ENCODE measurements at places on chromosomes 12 and 14.

DNA sequence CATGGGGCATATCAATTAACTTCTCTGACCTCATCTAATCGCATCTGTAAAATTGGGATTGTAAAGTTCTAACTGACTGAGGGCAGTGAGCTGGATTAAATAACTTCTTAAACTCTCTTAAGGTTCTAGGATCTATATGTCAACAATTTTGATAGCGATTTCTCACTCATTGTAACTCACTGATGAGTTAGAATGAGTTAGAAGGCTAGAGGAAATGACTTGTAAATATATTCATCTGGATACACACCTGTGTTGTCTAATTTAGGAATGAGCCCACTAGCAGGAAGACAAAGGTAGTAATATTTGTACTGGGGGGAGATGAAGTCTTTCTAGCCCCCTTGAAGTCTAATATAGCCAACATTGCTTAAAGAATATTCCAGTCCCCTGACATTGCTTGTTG, 46.3 kb upstream of the CERS5 start:
- DNase-seq: no peak

- no peak for DNase-seq
These were observed 462 bp downstream of the SRP54 start for GRCh38 chr14:34983148-34983760.

- no peak for DNase-seq
These were observed 1.0 kb downstream of the SERPINA5 start for GRCh38 chr14:94582199-94582750.

GRCh38 chr12:30853561-30854133, 72.9 kb upstream of the TSPAN11 start:
- no peak for DNase-seq

DNA sequence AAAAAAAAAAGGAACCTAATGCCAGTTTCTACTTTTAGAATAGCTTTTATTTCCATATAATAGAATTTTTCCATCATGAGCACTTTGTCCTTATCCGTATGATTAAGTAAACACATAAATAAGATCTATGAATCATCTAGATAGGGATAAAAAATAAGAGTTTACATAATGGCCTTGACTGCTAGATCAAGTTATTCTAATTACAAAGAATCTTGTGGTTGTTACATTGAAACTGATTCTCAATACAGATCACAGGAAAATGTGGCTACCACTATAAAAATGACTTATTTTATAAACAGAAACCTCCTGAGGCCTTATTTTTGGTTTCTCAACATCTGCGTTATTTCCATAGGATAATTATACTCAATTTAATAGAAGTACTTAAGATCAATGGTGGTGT, 34.4 kb upstream of the NDUFA12 start:
- DNase-seq: no peak

GRCh38 chr12:128796439-128797118, 27.2 kb downstream of the SLC15A4 start:
- DNase-seq: no peak

DNA sequence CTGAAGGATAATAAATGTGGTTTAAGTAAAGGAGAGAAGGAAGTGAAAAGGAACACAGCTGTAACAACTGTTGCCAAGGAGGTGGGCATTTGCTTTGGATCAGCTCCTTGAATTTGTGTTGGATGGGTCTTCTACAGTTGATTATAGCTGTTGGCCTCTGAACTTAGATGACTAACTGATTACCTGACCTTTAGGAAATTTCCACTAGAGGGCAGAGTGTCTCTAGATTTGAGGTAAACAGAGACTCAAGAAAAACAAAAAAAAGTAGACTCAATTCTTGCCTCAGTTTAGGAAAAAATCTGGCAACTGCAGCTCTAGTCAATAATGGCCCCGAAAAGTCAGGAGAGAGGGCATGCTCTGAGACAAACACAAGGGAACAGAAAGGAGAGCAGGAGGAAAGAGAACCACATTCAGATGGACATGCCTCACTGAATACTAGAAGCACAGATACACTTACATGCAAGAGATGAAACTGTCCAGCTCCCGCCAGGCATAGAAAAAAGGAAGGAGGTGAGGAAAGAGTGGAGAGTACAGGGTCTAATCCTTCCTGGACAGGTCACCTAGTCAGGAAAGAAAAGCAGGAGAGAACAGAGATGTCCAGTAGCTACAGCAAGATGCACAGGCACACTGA, 20.6 kb downstream of the COX14 start:
- peak; percentile 79 for DNase-seq

DNA sequence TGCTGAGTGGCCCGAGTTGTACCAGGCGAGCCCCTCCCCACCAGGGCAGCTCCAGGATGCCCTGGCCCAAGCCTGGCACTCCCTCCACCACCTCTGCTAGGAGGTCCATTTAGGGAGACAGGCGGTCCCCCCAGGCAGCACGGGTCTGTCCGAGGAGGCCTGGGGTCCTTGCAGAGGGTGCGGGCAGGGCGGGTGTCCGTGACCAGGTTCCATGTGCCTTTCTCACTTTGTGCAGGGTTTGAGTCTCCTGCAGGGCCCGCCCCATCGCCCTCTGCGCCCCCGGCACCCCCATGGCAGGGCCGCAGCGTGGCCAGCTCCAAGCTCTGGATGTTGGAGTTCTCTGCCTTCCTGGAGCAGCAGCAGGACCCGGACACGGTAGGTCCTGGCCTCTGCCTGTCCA, 56.8 kb upstream of the TSPAN9 start:
- no peak for DNase-seq

- no peak for DNase-seq
These were observed 7.9 kb upstream of the AK7 start for GRCh38 chr14:96384053-96384452.

DNA sequence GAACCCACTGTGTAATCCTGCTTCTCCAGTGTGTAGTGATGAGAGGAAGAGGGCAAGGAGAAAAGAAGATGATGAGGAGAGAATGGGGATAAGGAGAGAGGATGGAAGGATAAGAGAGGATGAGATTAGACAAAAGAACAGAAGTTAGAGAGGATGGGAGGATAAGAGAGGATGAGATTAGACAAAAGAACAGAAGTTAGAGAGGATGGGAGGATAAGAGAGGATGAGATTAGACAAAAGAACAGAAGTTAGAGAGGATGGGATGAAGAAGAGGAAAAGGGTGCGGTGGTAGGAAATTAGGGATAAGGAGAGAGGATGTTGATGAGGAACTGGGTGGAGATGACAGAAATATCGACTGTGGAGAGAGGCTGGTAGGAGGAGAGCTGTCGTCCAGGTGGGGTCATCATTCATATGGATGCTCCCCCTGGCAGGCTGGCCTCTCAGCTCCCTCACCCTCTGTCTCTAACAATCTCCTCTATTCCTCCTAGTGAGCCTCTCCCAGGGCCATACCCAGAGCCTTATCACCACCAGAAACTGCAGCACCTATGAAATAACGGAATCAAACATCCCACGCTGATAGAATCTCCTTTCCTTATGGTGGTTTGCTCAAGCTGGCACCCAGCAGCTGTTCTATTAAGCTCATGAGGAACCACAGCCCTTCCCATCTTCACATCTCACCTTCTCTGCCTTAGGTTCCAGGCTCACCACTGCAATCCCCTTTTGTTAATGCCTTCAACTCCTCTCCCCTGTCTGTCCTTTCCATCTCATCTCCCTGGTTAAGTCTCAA, 6.0 kb upstream of the CIROP start:
- peak; percentile 63 for DNase-seq

- DNase-seq: no peak
These were observed 301.7 kb upstream of the SFSWAP start for GRCh38 chr12:131409211-131409610.

DNA sequence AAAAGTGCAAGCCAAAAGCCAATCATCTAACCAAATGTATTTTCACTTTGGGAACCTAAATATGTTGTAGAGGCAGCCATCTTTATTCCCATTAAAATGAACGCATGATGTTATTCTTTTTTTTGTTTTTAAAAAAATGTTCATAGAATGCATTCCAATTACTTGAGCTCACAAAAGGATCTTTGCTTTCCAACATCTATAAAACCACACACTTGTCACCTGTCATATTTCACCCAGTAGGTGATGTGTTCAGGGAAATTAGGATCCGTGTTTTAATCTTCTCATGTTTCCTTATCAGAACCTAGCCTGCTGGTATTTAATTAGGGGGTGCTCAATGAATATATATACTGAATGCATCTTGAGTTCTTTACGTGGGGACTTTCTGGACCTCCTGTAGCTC, 13.6 kb downstream of the TTC8 start:
- DNase-seq: no peak

GRCh38 chr12:11967376-11968047, 103.2 kb upstream of the BCL2L14 start:
- peak; percentile 67 for DNase-seq

DNA sequence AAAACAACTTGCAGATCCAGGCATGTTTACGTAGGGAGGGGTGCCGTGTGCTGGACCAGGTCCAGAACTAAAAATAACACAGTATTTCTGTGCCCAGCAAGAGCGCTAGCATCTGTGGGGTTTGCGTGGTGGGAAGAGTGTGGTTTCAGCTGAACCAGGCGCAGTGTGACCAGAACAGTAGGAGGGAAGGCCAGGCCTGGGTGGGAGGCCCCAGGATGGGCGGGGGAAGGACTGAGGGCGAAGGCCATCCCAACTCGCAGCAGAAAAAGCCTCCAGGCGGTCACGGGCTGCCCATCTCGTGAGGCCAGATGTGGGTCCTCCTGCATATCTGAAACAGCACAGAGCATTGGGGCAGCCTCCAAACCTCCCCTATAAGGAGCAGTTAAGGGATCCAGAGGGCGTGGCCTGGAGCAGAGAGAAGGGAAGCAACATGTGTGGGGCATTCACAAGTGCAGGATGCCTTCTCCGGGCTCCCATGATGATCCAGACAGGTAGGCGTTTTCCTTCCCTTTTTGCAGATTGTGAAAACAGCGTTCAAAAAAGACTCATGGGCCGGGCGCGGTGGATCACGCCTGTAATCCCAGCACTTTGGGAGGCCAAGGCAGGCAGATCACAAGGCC, 17.8 kb upstream of the CD9 start:
- no peak for DNase-seq

GRCh38 chr12:48040354-48040753, 36.1 kb upstream of the COL2A1 start:
- DNase-seq: no peak

GRCh38 chr12:27965411-27965810, 7.1 kb downstream of the PTHLH start:
- DNase-seq: no peak

- DNase-seq: peak; percentile 64
These were observed 6.3 kb upstream of the MLXIP start for GRCh38 chr12:122072031-122072970.

DNA sequence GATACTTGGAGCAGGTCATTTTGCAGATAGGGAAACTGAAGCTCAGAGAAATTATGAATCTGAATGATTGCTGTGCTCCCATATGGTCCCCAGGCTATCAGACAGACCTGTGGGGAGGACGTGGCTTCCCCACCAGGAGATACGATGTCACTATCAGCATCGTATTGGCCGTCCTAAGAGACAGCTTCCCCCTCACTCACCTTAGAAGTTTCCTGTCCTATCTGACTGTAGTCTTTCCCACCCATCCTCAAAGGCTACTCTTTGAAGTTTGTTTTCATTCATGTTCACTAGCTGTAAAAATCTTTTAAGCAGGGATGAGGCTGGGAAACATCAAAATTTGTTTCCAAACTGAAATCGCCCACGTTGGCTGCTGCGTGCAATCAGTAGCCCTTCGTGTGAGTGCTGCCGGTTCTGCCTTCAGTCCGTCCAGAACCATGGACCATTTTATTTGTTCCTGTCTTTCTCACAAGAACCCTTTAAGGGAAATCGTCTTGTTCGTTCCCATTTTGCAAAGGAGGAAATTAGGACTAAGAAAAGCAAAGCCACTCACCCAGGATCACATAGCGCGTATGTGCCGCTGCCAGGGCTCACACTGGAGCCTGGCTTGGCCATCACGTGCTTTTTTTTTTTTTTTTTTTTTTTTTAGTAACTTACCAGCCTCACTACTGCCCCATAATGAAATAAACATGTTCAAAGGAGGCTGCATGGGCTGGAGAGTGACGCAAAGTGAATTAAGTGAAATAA, 1.0 kb upstream of the KDM2B start:
- DNase-seq: peak; percentile 64

- no peak for DNase-seq
These were observed 9.8 kb downstream of the ACVRL1 start for GRCh38 chr12:51917041-51917590.

- DNase-seq: no peak
These were observed 5.5 kb upstream of the LRRC74A start for GRCh38 chr14:76820700-76821099.

DNA sequence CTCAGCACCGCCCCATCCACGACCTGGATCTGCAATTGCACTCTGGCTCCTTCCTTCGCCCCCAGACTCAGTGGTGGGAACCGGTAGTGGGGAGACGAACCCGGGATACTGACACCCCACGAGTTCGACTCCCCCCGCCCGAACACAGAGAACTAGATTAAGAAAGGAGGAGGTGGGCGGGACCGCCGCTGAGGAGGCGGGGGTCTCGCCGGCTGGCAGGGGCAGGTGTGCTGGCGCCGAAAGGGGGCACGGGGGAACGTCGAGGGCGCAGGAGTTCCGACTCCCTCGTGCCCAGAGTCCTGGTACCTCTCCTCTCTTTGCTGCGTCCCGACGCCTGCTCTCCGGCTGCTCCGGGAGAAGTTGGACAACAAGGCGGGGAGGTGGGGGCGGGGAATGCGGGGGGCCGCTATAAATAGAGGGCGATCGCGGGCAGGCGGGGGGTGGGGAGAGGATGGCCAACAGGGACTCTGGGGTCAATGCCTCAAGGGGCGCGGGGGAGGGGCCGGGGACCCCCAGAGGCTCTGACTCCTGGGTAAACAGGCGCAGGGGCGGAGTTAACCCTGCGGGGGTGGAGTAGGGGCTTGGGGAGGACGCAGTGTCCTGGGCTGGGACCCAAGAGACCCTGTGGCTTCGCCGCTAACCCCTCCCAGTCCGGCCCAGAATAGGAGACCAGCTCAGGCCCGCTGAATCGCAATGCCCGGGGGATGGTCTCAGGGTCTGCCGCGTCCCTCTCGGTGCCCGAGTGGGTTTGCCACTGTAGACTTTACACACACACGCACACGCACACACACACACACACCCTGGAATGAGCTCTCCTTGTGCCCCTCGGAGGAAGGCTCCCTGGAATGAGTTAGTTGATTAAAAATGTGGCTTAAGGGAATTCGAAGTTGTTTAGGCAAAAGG, 761 bp upstream of the NDRG2 start:
- DNase-seq: no peak
